ENCODE measurements at places on chromosomes 16 and 17.

DNA sequence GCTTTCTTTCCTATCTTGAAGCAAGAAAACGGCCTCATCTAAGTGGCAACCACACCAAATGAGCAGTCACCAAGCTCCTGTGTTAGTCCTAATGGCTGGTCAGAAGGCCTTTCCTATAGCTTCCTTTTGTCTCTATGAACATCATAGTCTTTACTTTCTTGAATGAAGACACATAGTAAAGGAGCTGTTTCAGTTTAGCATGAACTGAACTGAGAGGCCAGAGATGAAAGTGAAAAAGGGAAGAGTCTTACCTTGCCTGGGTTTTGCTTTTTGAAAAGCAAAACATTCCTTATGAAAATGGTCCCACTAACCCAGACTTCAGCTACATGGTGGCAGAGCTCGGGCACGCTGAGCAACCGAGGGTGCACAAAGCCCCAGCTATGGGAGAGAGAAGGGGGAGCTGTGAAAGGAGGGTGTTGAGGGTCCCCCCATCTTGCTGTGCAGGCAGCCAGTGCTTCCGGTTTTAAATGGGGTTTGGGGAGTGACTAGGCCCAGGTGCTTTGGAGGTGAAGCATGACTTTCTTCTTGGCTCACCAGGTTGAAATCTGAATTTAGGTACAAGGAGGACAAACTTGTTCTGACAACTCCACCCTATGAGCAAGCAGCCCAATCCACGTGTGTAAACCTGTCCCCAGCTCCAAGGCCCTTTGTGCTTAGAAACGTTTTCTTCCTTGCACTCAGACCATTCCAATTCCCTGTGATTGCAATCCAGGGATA lies 9.1 kb upstream of the PSMC3IP start:
- DNase-seq = no peak

GRCh38 chr16:88807142-88807625 lies 3.6 kb downstream of the CDT1 start:
- DNase-seq = no peak

GRCh38 chr16:87140211-87141200 lies 176.7 kb downstream of the C16orf95 start:
- no peak for DNase-seq

- DNase-seq = no peak
Observed at GRCh38 chr16:27228621-27229501, 25.5 kb downstream of the KDM8 start.

DNA sequence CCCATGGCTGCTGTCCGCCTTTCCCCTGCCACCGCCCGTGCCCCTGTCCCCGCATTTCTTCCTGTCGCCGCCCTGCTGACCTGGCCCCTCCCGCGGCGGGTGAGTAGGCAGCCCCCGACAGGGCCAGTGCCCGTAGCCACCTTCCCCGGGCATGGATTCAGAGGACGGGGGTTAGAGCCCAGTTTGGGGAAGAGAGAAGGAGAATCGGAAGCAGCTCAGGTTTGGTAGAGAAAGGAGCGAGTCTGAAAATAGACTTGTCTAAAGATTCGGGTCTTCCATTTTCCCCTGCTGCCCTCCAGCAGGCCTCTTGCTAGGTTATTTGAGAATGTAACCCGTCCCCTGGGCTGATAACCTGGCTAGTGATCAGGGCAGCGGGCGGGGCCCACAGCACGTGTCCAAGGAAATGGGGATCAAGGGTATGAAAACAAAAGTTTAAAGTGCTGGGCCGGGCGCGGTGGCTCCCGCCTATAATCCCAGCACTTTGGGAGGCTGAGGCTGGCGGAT lies 7.9 kb upstream of the CLDN9 start:
- no peak for DNase-seq

GRCh38 chr17:6508519-6509030 lies 47.8 kb downstream of the PITPNM3 start:
- no peak for DNase-seq

- no peak for DNase-seq
Observed at GRCh38 chr16:6095414-6095813, 997.8 kb upstream of the EEF2KMT start.

- peak; percentile 13 for DNase-seq
Observed at GRCh38 chr16:641326-642188, at the start of gene MCRIP2. Gene MCRIP2 (plus strand): TSS chr16:641828. CDS start chr16:641992, 164 bp downstream.

GRCh38 chr17:77318021-77318420 lies 177.3 kb downstream of the SEC14L1 start:
- DNase-seq = no peak

DNA sequence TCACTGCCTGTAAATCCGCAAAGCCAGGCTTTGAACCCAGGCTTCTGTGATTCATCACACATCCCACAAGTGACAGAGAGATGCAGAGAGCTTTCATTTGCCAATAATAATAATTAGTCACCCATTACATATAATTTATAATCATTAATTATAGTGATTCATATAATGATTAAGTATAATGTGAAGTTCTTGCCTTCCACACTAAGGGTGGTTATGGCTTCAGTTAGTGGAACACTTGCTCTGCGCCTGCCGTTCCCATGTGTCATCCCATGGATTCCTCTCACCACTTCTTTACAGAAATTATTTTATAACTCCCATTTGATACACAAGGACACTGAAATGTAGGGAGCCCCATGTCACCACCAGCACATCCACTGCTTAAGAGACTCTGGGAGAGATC lies 39.8 kb upstream of the XYLT1 start:
- DNase-seq = no peak

GRCh38 chr17:29640413-29640812 lies 17.7 kb upstream of the CORO6 start:
- DNase-seq = no peak

GRCh38 chr16:81623365-81624102 lies 155.6 kb upstream of the PLCG2 start:
- peak; percentile 28 for DNase-seq

Measured in NCI-H1105 (cell line).